NAMALWA (cell line): ENCODE measurements at places on chromosomes 1 and 21.

DNA sequence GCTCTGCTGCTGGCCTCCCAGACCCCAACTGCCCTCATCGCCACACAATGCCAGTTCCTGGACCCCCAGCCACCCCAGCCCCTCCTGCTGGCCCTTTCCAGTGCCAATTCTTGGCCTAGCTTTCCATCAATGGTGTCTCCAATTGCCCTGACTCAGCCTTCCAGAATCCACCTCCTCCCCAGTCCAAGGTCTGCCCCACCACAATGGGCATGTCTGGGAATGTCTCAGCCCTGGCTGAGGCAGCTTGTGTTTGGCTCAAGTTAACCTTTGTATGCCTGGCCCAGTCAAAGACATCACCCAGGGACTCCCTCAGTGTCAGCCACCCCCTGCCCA lies 16.4 kb downstream of the ALDH4A1 start:
- DNase-seq = no peak

DNA sequence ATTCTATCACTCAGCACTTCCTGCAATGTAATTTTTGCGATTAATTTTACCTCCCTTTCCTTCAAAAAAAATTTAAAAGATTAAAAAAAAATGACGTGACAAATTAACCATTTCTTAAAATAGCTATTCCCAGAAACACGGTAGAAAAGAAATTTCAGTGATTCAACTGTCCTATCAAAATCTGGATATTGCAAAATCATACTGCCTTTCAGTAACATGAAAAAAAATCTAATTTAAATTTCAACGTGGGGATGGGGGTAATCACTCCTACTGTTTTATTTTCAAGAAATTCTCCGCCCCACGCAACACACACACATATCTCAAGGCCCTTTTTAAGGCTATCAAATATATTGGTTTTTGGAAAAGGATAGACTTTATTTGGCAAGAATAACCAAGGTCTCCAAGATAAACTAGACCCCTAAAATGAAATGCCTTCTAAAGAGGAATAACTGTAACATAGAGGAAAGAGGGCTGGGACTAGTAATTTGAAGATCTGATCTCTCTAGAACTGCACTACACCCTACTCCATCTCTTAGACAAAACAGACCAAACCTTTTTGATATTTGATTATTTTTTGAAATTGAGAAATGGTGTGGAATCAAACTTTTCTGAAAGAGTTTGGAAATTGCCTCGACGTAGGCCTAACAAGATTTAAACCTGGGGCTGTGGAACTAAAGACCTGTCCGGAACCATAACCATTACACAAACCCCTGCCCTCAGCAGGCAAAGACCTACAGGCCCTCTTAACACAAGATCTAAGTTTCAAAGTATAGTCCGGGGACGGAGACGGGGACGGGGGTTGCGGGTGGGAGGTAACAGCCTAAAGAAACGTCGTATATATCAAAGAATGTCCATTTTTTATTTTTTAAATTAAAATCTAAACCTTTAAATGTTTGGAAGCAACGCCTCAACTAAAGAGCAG lies 941 bp downstream of the ARNT start:
- DNase-seq = peak; percentile 76

- DNase-seq = peak; percentile 55
Measured at GRCh38 chr1:11052839-11053757, 6.1 kb upstream of the MASP2 start.

GRCh38 chr1:110513511-110513910 lies 5.5 kb downstream of the KCNA10 start:
- DNase-seq = no peak

GRCh38 chr1:41641941-41642527 lies 157.6 kb upstream of the EDN2 start:
- DNase-seq = no peak

DNA sequence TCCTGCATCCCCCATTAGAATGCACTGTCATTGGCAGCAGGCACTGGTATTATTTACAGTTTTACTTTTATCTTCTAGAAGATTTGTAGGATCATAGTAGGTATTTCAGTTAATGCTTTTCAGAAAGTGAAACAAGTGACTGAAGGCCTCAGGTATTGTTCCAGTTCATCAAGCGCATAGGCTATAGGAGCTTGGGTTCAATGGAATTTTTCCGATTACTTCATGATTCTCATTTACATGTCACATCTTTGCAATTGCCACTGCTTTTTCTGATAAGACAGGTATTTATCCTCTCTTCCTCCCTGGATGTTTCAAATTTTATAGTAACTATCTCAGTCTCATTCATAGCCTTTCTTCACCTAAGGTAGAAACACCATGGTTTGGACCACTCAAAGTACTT lies 161.3 kb downstream of the NTPCR start:
- no peak for DNase-seq

DNA sequence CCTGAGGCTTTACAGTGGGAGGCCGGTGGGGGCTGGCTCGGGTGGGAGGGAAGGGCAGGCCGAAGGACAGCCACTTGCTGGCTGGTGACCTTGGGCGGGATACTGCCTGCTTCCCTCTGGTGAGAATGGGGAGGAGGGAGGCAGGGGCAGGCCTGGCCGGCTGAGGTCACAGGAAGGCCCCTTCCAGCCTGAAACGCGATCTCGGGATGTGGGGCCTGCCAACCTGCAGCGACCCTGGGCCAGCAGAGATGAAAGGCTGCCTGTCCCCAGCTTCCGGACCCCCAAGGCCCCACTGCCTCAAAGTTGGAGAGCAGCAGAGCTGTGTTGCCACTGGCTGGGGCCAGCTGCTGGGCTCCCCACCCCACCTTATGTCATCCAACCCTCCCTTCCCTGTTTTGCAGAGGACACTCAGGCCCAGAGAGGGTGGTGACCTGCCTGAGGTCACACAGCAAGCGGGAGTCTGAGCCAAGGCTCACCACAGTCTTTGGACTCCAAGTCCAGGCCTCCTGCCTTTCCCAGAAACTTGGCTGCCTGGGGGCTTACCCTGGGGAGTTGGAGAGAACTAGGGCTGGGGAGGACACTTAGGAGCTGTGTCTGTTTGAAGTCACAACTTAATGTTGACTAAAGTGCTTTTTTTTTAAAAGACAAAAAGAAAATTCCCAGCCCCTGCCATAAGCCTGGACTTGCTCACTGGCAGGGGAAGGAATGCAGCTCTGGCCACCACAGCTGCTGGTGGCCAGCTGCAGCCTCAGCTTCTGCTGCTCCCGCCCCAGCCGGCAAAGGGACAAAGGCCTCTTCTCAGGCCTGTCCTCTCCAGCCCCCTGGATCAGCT lies 14.8 kb upstream of the WASF2 start:
- no peak for DNase-seq

GRCh38 chr1:183039985-183040447 lies 16.8 kb downstream of the LAMC1 start:
- peak; percentile 54 for DNase-seq

DNA sequence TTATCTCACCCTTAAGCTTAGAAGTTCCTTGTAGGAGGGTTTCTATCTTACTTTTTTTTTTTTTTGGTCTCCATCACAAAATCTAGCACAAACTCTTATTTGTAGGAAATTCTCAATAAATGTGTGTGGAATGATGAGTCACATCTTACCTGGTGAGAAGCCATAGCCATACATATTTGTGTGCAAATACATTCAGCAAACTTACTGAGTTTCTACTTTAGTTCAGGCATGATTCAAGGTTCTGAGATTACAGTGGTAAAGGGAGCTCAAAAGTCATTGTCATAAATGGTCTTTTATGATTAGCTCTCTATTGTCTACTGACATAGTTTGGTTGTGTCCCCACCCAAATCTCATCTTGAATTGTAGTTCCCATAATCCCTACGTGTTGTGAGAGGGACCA lies 193.1 kb upstream of the UBE2U start:
- no peak for DNase-seq

DNA sequence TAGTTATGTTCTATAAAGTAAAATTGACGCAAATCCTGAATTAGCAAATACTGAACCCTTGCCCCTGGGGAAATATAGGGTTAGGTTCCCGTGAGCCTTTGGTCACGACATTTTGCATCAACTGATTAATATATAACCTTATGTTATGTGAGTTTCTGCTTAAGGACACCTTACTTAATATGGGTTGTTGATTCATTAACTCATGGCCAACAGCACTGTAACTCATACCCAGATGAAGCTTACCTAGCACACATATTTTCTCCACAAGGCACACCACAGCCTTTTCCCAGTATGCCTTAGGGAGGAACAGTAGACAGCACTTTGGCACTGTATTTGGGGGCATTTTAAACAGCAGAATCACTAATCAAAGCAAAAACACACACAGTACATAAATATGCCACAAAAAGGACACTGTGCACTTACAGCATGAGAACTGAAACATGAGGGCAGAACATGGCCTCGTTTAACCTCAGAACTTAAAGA lies 15.1 kb downstream of the INAVA start:
- no peak for DNase-seq

GRCh38 chr1:223207293-223208066 lies 64.4 kb upstream of the TLR5 start:
- DNase-seq = no peak

- DNase-seq = no peak
Measured at GRCh38 chr1:25866288-25866687, 7.0 kb upstream of the AUNIP start.

DNA sequence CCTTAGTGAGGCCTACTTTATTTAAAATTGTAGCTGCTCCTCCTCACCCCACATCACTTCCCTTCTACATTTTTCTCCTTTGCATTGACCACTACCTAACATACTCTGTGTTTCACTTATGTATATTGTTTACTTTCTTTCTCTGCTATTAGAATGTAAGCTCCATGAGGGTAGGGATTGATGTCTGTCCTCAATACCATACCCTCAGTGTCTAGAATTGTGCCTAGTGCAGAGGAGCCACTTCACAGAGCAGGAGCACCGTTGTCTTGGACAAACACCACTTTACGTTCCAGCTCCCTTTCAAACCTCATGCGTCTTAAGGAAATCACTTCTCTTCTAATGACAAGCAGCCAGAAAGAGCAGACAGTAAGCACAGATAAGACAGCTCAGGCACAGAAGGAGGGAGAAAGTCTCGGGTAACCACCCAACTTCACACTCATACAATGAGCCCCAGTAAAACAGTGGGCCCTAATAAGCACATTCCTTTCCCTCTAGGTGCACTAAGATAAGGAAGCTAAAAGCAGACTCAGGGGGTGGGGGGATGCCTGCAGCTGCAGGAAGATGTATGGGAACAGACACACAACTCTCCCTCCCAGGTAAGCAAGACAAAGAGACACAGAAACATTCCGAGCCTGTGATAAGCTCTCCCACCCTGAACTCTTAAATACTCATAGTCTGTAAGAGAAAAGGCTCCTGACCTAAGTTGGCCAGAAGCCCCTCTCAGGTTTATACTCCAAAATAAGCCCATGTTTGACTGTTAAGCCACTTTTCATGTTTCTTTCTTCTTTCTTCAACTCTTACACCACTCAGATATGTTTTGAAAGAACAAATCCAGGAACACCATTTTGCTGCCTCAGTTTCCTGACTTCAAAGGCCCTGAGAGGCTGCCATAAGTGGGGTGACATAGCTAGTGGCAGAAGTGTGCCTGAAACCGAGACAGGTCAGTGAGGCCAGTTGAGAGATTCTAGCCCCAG lies 7.1 kb upstream of the PLEKHM2 start:
- no peak for DNase-seq

DNA sequence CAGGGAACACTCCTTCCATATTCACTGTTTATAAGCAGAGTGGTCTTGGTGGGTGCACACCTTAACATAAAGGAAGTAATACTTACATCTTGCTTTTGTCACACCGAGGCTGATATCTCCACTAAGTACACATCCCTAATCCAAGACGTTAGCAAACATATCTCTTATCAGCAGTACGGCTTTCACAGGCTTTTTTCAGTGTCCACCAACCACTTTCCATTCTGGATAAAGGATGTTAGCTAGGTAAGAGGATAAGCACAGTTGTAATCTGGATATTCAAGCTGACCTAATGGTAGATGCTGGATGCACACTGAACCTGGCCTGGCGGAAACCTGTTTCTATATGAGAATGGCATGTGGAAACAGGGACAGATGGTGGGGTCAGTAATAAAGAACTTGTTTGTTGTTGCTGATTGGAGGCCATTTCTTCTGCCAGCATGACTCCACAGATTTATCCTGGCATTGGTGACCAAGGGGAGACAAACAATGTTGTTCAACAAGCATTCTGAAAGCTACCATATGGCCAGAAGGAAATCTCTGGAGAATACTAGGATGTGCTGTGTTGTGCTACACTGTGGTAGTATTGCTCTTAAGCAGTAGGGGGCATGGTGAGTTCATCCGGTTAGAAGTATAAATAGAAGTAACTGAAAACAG lies 416.4 kb downstream of the PTBP2 start:
- peak; percentile 84 for DNase-seq

DNA sequence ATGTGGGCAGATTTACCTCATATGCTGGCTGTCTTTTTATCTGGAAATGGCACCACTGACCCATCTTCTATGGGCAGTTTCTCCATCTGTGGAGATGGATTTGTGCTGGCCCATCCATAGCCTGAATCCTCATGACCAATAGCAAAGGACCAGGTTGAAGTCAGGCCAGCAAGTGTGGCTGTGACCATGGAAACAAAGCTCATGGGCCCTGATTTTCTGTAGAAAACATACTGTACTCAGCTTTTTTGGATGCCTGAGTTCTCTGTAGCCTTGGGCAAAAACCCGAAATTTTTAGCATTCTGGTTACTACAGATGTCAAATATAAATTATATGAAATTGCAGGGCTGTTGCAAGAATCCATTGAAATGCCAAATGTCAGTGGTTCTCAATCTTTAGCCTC lies 155.0 kb downstream of the PLXNA2 start:
- no peak for DNase-seq

- DNase-seq = no peak
Measured at GRCh38 chr1:234729561-234730474, 119.8 kb upstream of the IRF2BP2 start.

- no peak for DNase-seq
Measured at GRCh38 chr1:59015708-59016107, 231.9 kb upstream of the JUN start.
